NCI-H446 (cell line): ENCODE measurements at places on chromosomes 13 and 19.

DNA sequence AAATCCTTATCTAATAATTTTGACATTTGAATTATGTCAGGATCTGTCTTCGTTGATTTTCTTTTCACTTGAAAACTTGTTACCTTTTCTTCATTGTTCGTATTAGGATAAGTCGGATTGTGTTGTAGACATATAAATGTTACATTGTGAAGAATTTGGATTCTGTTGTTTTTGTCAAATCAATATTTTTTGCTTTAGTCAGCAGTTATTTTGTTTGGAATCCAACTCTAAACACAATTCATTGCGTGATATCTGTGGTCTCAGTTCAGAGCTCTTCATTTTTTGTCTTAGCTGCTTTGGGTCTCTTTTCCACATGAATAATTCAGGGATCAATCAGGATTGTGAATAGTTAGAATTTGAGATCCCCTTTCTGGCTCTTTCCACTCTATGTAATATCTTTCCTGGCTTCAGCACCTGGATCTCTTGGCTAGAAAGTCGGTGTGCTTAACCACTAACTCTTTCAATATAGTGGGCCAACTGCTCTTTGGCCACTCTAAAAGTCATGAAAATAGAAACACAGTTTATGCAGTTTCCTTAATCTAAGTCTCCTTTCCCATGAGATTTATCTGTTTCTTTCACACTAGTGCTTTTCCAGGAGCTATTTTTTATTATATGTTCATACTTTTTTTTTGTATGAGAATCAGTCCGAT, 2494.2 kb upstream of the PCDH20 start:
- DNase-seq, result no peak

DNA sequence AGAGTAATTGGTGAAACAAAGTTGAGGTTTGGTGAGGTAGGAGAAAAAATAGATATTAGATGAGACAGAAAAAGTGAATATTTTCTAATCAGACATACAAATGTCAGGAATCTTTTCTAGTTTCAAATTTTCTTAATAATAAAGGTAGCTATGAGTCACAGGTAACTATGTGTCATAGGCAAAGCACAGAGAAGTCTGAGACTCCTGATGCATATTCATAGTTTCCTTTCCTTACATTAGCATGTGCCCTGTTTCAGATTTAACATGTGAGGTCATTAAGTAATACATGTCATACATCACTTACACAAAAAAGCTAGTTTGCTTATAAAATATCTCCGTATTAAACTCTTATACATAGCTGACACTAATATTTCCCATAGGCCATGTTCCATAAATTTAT, 1141.3 kb upstream of the PCDH20 start:
- no peak for DNase-seq

DNA sequence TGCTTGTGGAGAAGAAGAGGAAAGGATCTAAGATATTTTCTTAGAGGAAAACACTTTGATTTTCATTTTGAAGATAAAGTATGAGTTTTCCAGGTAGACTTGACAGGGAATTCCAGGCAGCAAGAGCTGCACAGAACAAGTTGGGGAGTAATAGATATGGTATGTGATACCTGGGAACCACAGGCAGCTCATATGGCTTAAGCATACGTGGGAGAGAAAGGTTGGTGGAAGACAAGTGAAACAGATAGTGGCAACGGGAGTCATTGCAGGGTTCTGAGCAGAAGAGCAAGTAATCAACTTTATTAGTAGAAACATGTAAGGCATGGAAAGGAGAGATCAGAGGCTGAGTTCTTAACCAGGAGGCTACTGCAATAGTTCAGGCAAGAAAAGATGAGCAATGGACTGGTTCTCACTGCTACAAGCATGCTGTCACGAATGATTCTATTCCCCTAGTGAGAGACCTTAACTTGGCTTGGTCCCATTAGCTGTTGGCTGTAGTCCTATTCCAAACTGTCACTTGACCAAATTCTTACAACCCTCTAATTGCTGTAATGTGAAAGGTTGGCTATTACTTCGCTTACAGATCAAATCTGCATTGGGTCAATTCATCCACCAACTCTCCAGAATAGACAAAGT, 217.9 kb downstream of the VWA8 start:
- no peak for DNase-seq

- DNase-seq, result no peak
Measured at GRCh38 chr13:39916330-39916729, 260.9 kb downstream of the COG6 start.

- no peak for DNase-seq
Measured at GRCh38 chr13:21825186-21825585, 154.3 kb downstream of the FGF9 start.

DNA sequence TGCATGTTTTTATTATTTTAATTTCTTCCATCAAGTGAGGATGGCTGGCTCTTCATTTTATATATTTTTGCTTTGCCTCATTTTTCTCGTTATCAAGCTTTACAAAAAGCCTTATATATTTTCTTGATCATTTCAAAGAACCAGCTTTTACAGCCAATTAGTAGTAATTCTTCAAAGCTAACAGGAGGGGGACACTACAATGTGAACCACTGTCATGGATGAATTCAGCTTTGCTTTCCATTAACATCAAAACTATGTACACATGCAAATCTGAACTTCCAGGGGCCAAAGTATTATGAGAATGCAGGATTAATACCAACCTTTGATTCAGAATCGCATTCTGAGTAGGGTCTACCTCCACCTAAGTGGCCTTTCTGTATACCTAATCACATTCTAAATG, 11.1 kb downstream of the UQCRFS1 start:
- no peak for DNase-seq

DNA sequence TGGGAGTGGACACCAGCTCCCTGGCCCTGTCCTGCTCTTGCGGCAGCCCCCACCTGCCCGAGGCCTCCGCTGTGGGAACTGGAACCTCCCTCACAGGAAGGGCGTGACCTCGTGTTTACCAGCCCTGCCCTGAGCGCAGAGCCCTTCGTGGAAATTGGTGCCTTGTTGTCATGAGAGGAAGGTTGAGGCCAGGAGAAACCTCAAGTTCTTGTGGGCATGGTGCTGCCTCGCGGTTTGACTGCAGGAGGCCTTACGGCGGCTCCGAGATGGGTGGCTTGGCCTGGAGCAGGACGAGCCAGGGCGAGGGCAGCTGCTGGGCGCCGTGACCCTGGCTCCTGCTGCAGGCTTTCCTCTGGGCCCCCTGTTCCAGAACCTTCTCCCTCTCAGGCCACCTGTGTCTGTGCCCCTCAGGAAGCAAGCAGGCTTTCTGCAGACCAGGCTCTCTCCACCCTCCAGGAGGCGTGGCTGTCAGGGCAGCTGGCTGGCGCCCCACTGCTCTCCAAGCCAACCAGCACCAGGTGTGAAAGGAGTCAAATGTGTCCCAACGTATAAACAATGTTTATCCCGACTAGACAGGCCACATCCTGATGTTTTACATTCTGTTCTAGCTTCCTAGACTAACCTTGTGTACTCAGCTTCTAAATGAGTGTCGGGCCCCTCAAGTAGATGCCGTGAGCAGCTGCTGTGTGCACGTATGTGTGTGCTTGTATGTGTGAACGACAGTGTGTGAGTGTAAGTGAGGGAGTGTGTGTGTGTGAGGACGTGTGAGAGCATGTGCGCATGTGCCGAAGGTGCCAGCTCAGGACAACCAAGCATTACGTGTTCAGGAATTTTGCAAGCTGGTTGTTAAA, 10.4 kb upstream of the RASA3 start:
- no peak for DNase-seq

DNA sequence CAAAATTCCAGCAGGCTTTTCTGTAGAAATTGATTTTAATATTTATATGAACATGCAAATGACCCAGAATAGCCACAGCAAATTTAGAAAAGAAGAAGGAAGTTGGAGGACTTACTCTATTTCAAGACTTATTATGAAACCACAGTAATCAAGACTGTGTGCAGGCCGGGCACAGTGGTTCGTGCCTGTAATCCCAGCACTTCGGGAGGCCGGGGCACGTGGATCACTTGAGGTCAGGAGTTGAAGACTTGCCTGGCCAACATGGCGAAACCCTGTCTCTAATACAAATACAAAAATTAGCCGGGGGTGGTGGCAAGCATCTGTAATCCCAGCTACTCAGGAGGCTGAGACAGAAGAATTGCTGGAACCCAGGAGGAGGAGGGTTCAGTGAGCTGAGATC, 6.0 kb upstream of the FFAR2 start:
- DNase-seq, result no peak

- DNase-seq, result no peak
Measured at GRCh38 chr13:72534951-72535640, 192.3 kb downstream of the MZT1 start.

DNA sequence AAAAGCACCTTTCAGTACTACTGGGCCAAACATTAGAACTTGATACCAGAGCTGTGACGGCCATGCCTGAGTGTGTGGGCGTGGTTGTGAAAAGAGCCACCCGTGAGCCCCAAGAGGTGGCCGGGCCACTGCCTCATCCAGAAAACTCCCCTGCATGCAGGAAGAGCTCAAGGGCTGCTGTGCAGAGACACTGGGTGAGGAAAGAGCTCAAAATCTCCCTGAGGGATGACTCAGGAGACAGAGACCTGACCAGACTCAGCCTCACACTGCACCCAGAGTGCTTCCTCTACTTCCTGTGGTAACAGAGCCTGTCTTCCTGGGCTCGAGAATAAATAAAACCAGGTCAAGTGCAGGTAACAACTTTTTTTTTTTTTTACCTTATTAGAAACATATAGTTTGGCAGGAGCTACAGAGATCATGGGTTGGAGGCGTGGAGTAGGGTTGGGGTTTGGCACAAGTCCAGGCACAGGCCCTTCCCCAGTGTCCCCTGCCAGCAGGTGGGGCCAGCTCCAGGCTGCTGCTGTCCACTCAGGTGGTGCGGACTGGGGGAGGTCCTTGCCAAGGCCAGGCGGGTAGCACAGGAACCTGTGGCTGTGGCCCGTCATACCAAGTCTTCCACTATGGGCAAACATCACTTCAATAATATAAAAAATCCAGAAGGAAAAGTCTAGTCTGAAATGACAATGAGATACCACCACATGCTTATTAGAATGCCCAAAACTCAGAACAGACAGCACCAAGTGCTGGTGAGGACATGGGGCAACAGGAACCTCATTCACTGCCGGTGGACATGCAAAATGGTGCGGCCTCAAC, 25.5 kb downstream of the ELL start:
- DNase-seq, result no peak

DNA sequence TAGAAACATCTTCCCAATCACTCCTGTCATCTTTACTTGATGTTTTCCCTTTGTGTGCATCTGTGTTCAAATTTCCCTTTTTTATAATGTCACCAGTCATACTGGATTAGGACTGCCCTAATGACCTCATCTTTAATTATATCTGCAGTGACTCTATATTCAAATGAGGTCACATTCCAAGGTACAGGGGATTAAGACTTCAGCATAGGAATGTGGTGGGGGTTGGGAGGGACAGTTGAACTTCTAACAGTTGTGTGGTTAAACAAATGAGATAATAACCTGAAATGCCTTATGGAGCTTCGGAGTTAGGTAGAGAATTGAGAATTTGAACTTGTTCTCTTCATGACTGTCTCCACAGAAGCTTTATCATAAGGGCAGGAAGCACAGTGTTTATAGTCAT, 23.0 kb downstream of the PAN3 start:
- DNase-seq, result no peak

DNA sequence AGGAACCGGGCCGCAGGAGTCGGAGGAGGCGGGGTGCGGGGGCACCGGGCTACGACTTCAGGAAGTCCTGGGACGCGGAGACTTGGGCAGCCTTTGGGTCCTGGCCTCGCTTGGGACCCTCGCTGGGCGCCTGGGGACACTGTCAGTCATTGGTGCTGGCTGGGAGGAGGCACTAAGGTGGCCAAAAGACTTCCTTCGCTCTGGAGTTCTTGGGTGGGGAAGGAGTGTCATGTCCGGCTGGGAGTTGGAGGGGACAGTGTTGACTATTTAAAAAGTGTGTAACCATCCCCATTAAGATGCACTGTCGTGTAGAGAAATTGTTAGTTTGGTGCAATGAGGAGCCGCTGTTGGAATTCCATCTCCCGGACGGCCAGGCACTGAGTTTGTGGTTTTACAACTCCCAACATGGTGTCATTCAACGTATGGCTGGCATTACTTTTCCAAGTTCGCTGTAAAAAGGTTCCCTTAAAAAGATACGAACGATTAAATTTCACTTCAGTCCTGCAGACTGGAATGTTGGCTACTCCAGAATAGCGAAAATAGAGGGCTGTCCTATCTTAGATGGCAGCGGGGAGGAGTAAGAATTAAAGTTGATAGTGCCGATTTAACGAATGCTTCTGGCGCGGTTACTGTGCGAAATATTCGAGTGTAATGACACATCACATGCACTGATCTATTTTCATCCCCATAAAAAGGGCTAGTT, 776 bp downstream of the DNAJC3 start:
- DNase-seq, result no peak

GRCh38 chr13:31441800-31442510, 242.2 kb downstream of the B3GLCT start:
- DNase-seq, result no peak

DNA sequence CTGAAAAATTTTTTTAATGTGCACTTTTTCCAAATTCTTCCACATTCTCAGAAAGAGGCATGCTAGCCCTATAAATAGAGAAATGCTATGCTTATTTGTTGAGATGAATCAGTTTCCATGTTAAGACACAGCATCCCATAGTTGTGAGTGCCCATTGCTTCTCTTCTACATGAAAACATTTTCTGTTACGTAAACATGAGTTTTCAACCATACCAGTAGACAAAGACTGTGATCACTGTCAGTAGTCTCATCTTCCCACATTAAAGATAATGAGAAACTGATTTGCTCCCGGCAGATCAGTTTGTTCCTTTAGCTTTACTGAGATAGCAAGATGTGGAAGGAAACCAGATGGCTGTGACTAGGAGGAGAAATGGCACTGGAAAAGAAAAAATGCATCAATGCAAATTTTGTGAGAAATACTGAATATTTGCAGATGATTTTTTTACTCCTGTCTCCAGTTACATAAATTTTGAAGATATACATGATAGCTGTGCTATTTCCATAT, 45.8 kb upstream of the UFM1 start:
- DNase-seq, result no peak

DNA sequence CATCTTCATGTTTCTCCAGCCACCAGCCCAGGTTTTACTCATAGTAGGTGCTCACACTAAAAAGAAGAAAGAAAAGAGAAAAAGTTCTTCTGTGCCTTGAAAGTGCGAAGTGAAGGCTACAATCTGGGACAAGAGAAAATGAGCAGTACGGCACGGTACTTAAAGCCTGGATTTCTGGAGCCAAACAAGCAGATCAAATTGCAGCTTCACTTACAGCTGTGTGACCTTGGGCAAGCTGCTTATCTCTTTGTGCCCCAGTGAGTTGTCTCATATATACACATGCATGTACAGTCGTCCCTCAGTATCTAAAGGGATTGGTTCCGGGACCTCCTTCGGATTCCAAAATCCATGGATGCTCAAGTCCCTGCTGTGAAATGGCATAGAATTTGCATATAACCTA, 41.8 kb downstream of the GSX1 start:
- DNase-seq, result no peak
